ENCODE measurements at places on chromosomes 1 and 21. TPM values are rescaled to one million over a fixed set of nuclear protein-coding genes. Genes with fewer than 3 reads are reported as not detected.

The WLS gene
- total RNA-seq: 93.9 TPM

The CACNA1E gene
- not detected for total RNA-seq

The AADACL3 gene
- not detected for total RNA-seq

The PTPN7 gene
- total RNA-seq: not detected

The IVL gene
- 0.50 TPM for total RNA-seq

The ATAD3C gene
- total RNA-seq: 1.8 TPM

The MEX3A gene
- 1.9 TPM for total RNA-seq

The S100A8 gene
- 176 TPM for total RNA-seq

The FMN2 gene
- total RNA-seq: not detected

The SLC45A3 gene
- 3.2 TPM for total RNA-seq

The CPLANE2 gene
- 13.0 TPM for total RNA-seq

The RXRG gene
- not detected for total RNA-seq

The FAM110D gene
- not detected for total RNA-seq

The TSPAN2 gene
- total RNA-seq: 1.0 TPM

The OR2T2 gene
- not detected for total RNA-seq

The LCE1E gene
- not detected for total RNA-seq

The GPR89A gene
- total RNA-seq: 42.7 TPM

DNA sequence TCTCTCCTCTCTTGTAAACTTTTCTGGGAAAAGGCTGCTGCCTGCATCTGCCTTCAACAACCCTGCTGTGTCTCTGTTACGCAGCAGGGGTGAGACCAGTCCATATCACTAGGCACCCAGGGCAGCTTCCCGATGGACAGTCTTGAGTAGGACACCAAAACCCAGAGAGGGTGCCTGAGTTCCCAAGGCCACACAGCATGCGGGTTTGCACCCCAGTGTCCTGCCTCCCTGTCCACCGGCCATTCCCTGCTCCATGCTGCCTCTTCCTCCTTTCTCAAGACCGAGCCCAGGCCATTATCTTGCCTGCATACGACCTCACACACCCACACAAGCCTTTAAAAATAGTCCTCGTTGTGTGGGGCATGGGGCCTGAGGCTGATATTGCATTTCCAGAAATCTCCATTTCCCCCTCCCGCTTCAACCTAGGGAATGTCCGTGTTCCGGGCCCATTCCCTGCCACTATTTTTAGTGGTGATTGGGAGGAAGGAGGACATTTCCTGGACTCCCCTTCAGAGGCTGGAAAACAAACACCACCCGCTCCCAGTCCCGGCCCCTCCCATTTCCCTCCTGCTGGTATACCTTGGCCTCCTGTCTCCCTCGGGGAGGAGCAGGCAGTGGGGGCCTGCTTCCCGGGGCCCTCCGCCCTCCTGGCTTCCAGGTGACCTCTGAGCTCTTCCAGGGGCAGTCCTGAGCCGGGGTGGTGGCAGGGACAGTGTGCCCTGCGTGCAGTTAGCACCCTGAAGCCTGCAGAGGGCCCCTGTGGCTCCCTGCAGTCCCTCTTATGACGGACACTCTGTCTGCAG, 132.4 kb upstream of the TMEM51 start:
- no peak for DNase-seq

DNA sequence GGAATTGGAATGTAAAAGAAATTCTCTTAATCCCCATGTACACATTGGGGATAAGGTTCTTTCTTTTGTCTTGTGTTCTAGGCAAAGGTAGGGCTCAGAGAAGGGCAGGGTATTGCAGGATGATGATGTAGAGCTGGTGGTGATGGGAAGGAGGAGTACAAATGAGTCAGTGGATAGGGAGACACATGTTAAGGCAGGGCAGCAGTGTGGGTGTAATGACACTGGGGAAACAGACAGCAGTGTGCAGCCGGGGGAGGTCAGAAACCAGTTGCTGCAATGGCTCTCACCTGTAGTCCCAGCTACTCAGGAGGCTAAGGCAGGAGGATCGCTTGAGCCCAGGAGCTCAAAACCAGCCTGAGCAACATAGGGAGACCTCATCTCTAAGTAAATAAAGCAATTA, 5.1 kb downstream of the NLRP3 start:
- peak; percentile 72 for DNase-seq

GRCh38 chr1:38990386-38990737, 714 bp upstream of the AKIRIN1 start:
- peak; percentile 11 for DNase-seq

GRCh38 chr1:239058190-239058589, 328.2 kb upstream of the CHRM3 start:
- DNase-seq: no peak

DNA sequence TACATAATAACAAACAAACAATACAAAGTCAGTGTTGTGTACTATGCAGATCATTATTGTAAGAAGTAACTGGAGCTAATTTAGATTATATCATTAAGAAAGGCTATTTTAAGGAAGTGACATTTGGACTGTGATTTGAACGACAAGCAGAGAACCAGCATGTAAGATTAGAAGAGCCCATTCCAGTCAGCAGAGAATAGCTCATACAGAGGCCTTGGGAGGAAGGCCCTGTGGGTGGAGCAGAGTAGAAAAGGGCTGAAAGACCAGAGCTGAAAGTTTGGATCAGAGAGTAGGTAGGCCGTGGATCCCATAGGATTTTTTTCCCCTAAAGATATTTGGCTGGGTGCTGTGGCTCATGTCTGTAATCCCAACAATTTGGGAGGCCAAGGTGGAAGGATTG, 190.1 kb downstream of the OMA1 start:
- no peak for DNase-seq

- DNase-seq: no peak
Observed at GRCh38 chr1:165988275-165988674, 160.9 kb downstream of the UCK2 start.

- no peak for DNase-seq
Observed at GRCh38 chr1:171881442-171881841, 40.1 kb downstream of the DNM3 start.

- DNase-seq: no peak
Observed at GRCh38 chr1:184940694-184941409, 33.5 kb downstream of the NIBAN1 start.

GRCh38 chr1:111770916-111771315, 15.2 kb downstream of the DDX20 start:
- no peak for DNase-seq

DNA sequence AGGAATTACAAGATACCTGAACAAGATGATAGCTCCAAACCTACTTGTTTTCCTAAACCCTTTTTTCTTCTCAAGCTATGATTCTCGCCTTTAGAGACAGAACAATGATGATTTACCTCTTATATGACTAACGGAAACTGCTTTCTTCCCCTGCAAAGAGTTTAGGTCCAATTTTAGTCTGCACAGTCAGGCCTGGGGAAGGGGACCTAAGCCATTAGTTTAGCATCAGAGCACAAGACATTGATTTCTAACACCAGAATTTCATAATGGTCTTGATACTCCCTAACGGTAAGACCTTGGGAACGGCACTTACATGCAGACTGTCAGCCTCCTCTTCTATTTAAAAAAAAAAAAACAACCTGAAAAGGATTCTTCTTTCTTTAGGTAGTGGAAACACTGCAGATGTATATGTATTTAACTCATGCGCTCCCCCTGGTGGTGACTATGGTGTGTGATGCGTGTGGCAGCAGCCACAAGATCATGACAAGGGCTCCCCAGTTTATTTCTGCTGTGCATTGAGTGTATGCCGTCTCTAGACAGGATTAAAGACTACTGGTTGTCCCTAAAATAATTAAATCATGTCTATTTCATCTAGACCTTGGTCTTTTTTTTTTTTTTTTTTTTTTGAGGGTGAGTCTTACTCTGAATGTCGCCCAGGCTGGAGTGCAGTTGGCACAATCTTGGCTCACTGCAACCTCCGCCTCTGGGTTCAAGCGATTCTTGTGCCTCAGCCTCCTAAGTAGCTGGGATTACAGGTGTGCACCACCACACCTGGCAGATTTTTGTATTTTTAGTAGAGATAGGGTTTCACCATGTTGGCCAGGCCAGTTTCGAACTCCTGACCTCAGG, 37.3 kb upstream of the TMEM222 start:
- DNase-seq: peak; percentile 55

- DNase-seq: no peak
Observed at GRCh38 chr1:31763671-31764311, 349 bp downstream of the ADGRB2 start.

DNA sequence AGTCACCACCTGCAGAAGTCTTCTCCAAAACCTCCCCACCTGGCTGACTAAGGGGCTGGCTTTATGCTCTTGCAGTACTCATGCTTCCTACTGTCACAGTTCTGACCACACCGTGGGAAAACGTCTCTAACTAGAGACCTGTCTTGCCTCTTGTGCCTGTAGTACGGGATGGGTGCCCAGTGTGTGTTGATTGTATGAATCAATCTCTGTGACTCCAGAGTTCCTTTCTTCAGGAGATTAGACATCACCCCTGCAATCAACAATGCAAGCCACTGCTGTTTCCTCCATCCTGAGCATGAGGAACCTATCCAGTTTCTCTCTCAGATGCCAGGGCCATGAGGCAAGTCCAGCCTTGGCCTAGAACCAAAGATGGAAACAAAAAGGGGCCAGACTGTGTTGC, 64.1 kb downstream of the LRRN2 start:
- DNase-seq: no peak

- DNase-seq: peak; percentile 76
Observed at GRCh38 chr1:69494221-69494620, 73.5 kb upstream of the LRRC7 start.

GRCh38 chr1:10791105-10791951, 5.1 kb downstream of the CASZ1 start:
- DNase-seq: no peak

DNA sequence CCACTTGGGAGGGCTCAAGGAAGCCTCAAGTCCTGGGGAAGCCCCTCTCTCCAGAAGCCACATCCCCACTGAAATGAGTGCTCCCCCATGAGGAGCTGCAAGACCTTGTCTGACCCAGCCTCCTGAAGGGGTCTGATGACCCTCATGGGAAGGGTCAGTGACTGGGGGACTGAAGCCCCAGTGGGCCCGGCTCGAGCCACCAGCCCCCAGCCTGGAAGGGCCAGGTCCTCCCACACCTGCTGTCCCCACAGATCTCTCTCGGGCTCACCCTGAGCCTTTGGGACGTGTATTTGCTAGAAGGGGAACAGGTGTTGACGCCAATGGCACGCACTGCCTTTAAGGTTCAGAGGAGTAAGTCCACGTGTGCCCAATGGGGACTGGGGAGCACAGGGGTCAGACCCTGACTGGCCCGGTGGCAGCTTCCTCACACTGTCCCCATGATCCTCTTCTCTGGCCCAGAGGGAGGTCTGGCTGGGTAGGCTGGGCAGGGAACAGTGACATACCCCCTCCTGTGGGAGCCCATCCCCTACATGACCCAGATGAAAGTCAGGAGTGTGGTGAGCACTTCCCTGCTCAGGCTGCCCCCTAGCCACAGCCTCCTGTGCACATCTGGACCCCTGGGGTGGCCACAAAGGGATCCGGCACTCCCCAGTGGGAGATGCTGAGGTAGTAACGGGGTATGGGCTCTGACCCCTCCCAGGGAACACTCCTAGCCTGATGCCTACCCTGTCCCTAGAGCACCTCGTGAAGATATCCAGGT, 12.4 kb upstream of the SRARP start:
- no peak for DNase-seq

- DNase-seq: no peak
Observed at GRCh38 chr1:78667939-78668338, 18.3 kb downstream of the IFI44 start.

GRCh38 chr21:46091118-46091517, 6.8 kb upstream of the COL6A2 start:
- no peak for DNase-seq

DNA sequence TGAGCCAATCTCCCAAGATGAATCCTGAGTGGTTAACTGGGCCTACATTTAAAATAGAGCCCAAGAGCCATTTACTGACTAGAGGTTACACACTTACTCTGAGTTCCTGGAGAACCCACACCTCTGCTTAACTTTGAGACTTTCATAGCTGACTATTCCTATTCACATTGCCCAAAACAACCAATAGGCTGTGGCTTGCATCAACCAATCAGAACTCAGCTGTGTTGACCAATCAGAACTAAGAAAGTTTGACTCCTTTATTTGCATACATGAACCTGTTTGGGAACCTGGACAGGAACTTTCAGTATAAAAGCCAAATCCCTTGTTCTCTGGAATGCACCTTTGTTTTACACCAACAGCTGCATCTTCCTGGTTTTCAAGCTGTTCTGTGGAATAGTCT, 9.5 kb downstream of the ZSWIM5 start:
- DNase-seq: no peak

DNA sequence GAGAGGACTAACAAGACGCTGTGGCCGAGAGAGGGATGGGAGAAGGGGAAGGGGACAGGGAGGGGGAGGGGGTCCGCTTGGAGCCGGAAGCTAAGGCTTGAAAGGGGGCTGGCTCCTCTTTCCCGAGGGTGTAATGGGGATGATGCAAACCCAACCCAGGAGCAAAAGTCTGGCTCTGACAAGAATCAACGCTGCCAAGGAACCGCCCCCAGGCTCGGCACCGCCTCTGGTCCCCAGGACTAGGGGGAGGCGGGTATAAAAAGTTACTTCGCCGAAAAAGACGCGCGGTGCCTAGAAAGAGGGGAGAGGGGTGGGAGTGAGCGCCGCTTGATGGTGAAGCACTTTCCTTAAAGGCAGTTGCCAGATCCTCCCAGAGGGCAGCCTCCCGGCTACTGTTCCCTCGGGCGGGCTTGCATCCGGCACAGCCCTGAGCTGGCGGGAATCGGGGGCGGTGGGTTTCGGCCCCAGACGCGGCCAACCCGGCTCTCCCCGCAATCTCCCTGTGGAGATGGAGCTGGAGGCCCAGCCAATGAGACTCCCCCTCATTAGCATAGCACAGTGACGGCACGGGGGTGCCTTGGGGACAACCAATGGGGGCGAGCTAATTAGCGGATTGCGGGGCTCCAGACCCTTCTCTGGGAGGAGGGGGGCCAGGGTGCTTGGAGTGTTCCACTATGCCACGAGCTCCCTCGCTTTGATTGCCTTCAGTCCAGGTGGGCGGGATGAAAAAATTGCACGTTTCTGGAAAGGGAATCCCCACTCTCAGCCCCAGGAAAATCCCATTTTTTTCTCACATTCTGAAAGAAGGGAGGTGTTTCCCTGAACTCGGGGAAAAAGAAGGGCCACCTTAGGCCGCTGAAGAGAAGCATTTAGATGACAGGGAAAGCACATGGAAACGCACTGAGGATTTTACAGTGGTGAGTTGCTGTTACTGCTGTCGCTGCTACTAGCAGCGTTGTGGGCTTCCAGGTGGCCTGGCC, at the start of gene KCNT2:
TSS of gene KCNT2 (minus strand) at position 51 of the 980 bp plus-strand sequence. CDS start 131 bp downstream, outside the sequence.
- DNase-seq: no peak

DNA sequence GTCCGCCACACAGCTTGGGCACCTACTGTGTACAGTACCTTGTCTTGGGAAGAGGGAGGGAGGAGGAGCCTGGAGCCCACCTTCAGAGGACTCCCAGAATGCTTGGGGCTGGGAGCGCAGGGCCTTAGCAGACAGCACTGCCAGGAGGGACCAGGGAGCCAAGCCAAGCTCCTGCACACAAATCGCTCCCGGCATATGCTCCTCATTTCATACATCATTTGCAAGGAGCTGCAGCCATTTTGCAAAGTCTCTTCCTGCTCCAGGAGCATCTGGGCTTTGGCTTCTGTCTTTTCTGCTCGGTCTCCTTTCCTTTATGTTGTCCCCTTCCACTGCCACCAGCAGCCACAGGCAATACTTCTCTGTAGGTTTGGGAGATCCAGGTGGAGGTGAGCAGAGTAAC, 175.2 kb upstream of the ZC3H12A start:
- DNase-seq: no peak

GRCh38 chr1:244102046-244102445, 51.0 kb downstream of the ZBTB18 start:
- no peak for DNase-seq

All from mammary epithelial cell (primary cell).